ENCODE measurements at places on chromosomes 11 and 22.

GRCh38 chr22:50456466-50457234, 18.2 kb downstream of the SBF1 start:
- H3K4me1 ChIP-seq: peaks cover 9% of the 10 kb centered on the region
- no peak for DNase-seq
- no peak overlapping the region for H3K27ac ChIP-seq
- no peaks in the 10 kb centered on the region for H3K27me3 ChIP-seq
- no peak overlapping the region for H3K4me3 ChIP-seq
- H3K36me3 ChIP-seq: peaks cover 99% of the 10 kb centered on the region

GRCh38 chr11:8733852-8734251, 51.3 kb downstream of the RPL27A start:
- peaks cover 10% of the 10 kb centered on the region for H3K36me3 ChIP-seq
- H3K27ac ChIP-seq: no peak overlapping the region
- peaks cover 39% of the 10 kb centered on the region for H3K4me1 ChIP-seq
- no peak overlapping the region for H3K4me3 ChIP-seq
- no peaks in the 10 kb centered on the region for H3K27me3 ChIP-seq
- no peak for DNase-seq

GRCh38 chr11:118114266-118114665, 27.5 kb upstream of the SMIM35 start:
- H3K4me3 ChIP-seq: no peak overlapping the region
- H3K27ac ChIP-seq: no peak overlapping the region
- DNase-seq: no peak
- no peaks in the 10 kb centered on the region for H3K27me3 ChIP-seq

DNA sequence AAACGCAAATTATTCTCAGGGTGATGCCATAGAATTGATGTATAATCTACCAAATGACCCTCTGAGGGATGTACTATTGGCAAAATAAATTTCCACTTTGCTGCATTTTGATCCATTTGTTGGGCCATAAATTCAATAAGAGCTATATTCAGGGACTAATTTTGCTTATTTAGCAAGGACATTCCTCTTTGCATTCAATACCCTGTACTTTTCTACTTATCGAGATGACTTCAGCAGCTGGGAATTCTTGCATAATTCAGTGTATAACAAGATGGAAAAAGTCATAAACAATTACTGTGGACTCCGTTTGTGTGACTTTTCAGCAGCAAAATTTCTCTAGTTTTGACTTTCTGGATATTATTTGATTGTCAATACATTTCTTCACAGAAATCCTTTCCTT, 744.7 kb upstream of the CCDC179 start:
- H3K36me3 ChIP-seq: no peaks in the 10 kb centered on the region
- no peak overlapping the region for H3K27ac ChIP-seq
- no peak overlapping the region for H3K4me3 ChIP-seq
- H3K4me1 ChIP-seq: no peaks in the 10 kb centered on the region
- H3K27me3 ChIP-seq: no peaks in the 10 kb centered on the region

DNA sequence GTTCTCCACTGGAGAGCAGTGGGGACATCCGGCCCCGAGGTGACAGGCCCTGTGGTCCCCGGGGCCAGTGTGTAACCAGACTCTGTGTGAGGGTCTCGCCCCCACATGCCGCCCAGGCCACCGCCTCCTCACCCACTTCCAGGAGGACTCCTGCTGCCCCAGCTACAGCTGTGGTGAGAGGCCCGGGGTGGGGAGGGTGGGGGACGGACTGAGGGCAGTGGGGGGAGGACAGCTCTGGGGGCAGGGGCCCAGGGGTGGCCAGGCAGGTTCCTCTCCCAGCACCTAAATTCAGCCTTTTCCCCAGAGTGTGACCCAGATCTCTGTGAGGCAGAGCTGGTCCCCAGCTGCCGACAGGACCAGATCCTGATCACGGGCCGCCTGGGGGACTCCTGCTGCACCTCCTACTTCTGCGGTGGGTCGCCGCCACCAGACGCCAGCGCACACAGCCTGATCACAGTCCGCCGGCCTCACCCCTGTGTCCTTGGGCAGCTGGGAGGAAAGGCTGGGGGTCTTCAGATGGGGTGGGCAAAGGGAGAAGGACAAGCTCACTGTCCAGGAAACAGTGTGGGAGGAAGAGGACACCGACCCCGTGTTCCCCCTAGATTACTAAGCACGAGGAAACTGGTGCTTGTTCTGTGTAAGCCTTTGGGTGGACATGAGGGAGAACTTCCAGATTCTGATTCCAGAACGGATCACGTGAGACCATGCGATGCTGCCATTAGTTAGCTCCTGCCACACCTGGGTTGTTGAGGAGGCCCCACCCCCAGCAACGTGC, 84.4 kb upstream of the MYOD1 start:
- no peaks in the 10 kb centered on the region for H3K36me3 ChIP-seq
- no peaks in the 10 kb centered on the region for H3K4me1 ChIP-seq
- no peak for DNase-seq
- H3K4me3 ChIP-seq: no peak overlapping the region

GRCh38 chr22:44305888-44306287, 6.9 kb downstream of the SHISAL1 start:
- no peaks in the 10 kb centered on the region for H3K36me3 ChIP-seq
- peaks cover 9% of the 10 kb centered on the region for H3K4me1 ChIP-seq
- DNase-seq: no peak
- H3K4me3 ChIP-seq: no peak overlapping the region
- no peak overlapping the region for H3K27ac ChIP-seq

DNA sequence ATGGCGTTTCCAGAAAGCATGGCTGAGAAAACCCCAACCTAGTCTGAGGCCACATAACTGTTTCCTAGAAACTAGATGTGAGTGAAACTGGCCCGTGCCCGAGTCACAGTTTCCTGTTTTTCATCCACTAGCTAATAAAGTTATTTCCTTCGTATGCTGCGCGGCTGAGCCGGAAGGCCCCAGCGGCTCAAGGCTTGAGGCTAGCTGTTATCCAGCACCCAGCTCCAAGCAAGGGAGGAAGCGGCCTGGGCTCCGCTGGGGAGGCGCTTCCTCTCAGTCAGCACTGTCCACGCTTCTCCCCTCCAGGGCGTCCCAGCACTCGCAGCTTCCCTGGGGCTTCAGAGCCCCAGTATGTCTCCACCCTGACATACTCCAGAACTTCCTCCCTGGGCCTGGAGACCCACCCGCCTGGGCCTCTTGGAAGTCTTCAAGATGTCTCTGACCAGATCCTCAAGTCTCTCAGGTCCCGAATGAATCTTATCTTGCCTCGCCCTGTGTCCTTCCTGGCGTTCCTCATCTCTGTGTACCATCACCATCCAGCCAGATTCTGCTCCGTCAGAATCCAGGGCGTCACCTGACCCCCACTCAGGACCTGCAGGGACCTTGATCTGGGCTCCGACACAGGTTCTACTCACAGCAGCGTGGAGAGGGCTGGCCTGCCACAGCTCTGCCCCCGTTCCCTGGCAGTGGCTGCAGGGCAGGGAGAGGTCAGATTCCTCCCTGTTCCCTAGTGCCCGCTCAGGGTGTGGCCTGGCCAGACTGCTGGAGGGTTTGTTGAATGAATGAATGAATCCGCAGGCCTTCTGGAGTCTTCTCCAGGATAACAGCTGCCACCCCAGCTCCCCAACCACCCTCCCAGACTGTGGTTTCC, 81.9 kb downstream of the LRRC32 start:
- H3K27ac ChIP-seq: peak overlapping the region; percentile 80
- no peaks in the 10 kb centered on the region for H3K36me3 ChIP-seq
- DNase-seq: peak; percentile 79
- no peaks in the 10 kb centered on the region for H3K27me3 ChIP-seq

DNA sequence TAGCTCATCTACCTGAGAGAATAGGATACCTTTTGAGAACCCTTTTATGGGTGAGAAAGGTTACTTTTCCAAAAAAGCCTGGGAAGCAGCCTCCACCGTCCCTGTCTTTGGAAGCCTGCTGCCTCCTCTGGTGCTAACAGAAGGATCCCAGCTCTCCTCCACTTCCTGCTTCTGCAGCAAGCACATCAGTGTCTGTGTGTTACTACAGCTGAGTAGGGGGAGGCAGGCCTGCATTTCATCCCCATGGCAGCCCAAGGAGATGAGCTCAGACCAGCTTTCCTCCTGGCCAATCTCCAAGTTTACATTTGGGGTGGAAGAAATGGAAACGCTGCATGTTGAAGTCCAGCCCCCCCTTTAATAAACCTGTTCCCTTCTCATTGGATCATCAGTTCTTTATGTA, 7.4 kb upstream of the CCDC34 start:
- H3K27ac ChIP-seq: no peak overlapping the region
- H3K27me3 ChIP-seq: no peaks in the 10 kb centered on the region
- H3K4me1 ChIP-seq: no peaks in the 10 kb centered on the region
- no peak overlapping the region for H3K4me3 ChIP-seq
- no peaks in the 10 kb centered on the region for H3K36me3 ChIP-seq

- H3K36me3 ChIP-seq: no peaks in the 10 kb centered on the region
- H3K4me3 ChIP-seq: no peak overlapping the region
- no peak overlapping the region for H3K27ac ChIP-seq
- no peak for DNase-seq
Measured at GRCh38 chr11:32920570-32920969, 28.0 kb downstream of the QSER1 start.

DNA sequence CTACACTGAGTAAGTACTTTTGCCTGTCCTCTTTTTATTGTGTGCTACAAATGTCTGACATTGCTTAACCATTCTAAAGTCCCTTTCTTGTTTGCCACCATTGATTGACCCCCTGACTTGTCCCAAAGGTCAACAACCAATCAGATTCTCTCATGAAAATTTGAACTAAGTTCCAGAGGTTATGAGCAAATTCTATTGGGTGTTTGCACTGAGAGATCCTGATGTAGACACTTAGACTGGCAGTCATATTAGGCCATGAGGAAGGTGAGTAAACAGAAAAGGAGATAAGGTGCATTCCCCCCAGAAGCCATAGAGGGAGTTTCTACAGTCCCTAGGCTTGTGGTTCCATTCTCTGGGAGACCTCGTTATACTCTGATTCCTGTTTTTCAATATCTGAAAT, 101.3 kb upstream of the E2F8 start:
- H3K27me3 ChIP-seq: peaks cover 34% of the 10 kb centered on the region
- no peak overlapping the region for H3K27ac ChIP-seq
- no peak for DNase-seq
- no peaks in the 10 kb centered on the region for H3K36me3 ChIP-seq
- H3K4me3 ChIP-seq: no peak overlapping the region

GRCh38 chr11:63369165-63369970, at the start of gene SLC22A9:
Gene SLC22A9, plus strand, starts transcription at chr11:63369785. Its CDS starts 272 bp downstream, at chr11:63370057.
- H3K4me3 ChIP-seq: no peak within 1 kb of the TSS
- no peak for DNase-seq
- no peaks in the 10 kb centered on the region for H3K36me3 ChIP-seq
- H3K27me3 ChIP-seq: no peaks in the 10 kb centered on the region

DNA sequence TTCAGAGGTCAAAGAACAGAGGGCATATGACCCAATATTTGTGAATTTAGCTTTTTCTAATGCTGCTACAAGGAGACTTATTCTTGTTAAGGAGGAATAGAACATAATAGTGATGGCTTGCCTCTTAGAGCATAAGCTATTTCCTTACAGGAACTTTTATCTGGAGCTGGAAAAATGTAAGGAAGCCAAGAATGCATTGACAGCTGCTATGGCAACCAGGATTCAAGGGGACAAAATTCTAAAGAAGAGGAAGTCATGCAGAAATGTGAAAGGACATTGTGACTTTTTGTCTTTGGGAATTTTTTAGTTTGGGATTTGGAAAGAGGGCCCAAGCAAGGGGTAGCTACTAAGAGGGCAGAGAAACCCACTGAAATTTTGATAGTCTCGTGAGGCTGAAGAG, 51.1 kb downstream of the EHF start:
- no peak overlapping the region for H3K27ac ChIP-seq
- no peaks in the 10 kb centered on the region for H3K4me1 ChIP-seq
- H3K36me3 ChIP-seq: no peaks in the 10 kb centered on the region

DNA sequence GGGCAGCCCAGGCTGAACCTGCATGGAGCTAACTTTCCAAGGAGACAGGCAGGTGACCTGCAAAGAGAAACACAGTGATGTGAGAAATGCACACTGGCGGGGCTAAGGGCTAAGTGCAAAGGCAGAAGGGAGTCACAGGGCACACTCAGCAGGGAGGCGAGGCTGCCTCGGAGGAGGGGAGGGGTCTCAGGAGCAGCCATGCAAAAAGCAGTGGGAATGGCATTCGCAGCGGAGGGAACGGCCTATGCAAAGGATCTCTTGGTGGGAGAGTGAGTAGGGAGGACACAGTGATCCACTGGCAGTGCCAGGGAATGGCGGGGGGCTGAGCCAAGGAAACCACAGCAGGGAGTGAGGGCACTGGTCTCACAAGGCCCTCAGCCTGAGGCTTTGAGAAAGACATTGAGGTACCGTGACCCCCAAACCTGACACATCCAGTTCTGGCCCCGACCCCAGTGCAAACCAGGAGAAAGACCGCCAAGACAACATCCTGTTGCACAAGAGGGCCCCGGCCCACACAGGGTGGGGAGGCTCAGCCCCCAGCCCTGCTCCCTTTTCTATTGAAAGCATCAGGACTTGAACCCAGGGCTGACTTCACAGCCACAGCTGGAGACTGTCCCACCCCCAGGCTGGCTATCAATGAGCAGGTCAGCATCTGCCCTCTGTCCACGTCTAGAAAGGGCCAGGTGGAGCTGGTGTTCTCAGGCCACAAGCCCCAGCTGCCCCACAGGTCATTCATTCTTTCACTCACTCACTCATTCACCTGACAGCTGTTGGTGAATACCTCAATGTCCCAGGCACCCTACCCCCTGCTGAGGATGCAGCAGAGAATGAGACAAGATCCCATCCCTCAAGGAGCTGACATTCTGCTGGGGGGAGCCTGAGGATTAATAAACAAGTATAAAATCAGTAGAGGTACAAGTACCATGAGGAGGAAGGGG, 50.7 kb downstream of the IGLL1 start:
- peaks cover 4% of the 10 kb centered on the region for H3K27me3 ChIP-seq
- peaks cover 5% of the 10 kb centered on the region for H3K4me1 ChIP-seq
- H3K27ac ChIP-seq: no peak overlapping the region
- no peak overlapping the region for H3K4me3 ChIP-seq
- H3K36me3 ChIP-seq: no peaks in the 10 kb centered on the region

DNA sequence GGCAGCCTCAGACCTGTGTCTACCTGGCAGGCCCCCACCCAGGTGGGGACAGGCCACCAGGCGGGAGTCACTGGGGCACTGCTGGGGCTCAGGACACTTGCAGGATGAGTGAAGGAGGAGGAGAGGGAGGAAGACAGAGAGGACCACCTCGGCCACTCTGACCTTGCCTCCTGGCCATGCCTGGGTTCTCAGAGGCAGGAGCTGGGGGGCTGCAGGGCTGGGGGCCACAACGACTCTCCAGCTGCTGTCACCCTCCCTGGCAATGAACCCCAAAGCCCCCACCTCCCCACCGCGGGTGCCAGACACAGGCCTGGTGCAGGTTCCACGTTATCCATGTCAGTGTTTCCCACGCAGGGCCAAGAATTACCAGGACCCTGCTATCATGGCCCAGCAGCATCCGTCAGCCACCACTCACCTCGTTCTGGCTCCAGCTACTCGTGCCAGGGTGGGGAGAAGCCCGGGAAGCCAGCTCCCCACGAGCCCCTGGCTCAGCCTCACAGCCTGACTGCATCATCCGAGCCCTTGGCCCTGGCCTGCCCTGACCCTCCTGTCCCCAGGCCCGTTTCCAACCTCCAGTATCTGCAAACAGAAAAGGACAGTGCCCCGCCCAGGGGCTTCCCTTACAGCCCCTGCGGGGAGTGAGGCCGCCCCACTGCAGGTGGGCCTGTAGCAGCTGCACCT, 62.4 kb downstream of the BRD1 start:
- H3K27ac ChIP-seq: no peak overlapping the region
- no peak overlapping the region for H3K4me3 ChIP-seq
- peaks cover 15% of the 10 kb centered on the region for H3K4me1 ChIP-seq

- H3K27me3 ChIP-seq: no peaks in the 10 kb centered on the region
- no peak overlapping the region for H3K4me3 ChIP-seq
- DNase-seq: no peak
- peaks cover 32% of the 10 kb centered on the region for H3K4me1 ChIP-seq
Measured at GRCh38 chr22:49803134-49803533, 24.5 kb downstream of the BRD1 start.

All from lower lobe of right lung (tissue), 2 donors.